Choroid plexus epithelial cell (primary cell): ENCODE measurements at places on chromosomes 2 and 18.
A peak's percentile ranks its signal among the peaks of the same experiment; 100 is the strongest.

GRCh38 chr2:79627237-79627636 lies 114.4 kb downstream of the CTNNA2 start:
- no peak for DNase-seq

GRCh38 chr18:5937121-5937520 lies 41.8 kb upstream of the TMEM200C start:
- DNase-seq, result no peak

DNA sequence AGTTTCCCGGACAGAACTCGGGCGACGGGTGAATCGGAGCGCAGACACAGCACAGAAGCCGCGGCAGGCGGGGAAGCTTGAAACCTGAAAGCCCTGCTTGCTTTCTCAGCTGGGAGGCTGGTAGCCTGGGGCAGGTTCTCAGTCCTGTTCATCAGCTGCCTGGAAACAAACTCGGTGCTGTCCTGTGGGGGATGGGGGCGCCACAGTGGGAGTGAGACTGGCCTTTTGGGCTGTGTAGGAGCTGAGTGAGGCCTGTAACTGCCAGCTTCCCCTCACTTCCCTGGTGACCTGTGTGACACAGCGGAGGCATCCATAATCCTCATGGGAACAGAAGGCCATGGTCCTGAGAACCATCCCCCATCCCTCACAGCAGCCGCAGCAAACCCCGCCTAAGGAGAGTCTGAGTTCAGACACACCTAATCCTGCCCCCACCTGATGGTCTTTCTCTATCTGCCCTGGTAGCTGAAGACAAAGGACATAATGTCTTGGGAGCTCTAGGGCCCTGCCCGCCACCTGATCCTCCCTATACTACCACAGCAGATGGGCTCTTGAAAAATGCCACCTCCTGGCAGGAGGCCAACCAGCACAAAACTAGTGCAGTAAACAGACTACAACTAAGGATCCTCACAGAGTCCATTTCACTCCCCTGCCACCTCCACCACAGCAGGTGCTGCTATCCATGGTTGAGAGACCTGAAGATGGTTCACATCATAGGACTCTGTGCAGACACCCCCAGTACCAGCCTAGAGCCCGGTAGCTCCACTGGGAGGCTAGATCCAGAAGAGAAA lies 52.7 kb upstream of the LDLRAD4 start:
- no peak for DNase-seq

GRCh38 chr2:97998431-97999005 lies 2.8 kb upstream of the TMEM131 start:
- DNase-seq, result no peak

- no peak for DNase-seq
Observed at GRCh38 chr2:236393581-236393980, 129.4 kb upstream of the ASB18 start.

DNA sequence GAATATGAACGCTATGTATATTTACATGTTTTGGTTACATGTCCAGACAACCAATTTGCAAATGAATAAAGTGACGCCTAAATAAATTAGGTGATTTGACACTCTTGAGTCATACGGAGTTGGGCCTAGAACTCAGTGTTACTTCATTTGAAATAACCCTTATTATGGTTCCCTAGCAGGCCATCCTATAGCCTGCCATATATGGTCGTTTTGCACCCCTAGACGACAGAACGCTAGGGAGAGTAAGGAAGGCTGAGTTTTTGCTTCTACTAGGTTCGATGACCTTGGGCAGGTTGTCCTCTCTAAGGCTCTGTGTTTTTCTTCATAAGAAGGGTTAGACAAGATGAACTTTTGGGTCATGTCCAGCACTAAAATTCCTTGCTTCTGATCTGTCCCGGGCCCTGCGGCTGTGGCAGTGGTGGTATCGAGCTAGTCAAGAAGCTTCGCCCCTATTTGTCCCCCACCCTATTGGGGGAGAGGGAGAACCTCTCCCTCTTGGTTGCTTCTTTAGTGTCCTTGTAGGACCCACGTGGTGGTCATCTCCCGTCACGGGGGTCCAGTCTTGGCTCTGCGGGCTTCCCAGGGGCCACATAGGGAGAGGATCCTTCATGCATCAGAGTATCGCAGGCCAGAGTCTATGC lies 574 bp upstream of the EML4 start:
- no peak for DNase-seq

- DNase-seq, result peak; percentile 81
Observed at GRCh38 chr2:180208841-180209240, 201.7 kb upstream of the CWC22 start.

DNA sequence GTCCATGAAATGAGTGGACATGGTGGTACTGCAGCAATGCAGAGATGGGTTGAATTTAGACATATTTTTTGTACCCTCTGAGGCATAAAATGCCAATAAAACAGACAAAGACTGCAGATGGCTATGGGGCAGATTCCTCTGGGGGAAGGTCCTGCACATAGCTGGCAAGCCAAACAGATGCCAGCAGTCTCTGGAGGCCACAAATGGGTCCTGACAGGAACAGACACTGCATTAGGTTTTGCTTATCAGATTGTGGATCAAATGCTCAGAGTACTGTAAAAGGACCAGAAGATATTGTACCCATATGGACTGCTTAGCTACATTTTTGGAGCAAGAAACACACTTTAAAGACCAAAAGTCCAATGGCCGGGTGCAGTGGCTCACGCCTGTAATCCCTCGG lies 40.9 kb upstream of the ORC2 start:
- DNase-seq, result no peak

- no peak for DNase-seq
Observed at GRCh38 chr18:28466204-28466603, 289.3 kb upstream of the CDH2 start.

GRCh38 chr2:200225951-200226350 lies 80.5 kb upstream of the SPATS2L start:
- DNase-seq, result peak; percentile 83

DNA sequence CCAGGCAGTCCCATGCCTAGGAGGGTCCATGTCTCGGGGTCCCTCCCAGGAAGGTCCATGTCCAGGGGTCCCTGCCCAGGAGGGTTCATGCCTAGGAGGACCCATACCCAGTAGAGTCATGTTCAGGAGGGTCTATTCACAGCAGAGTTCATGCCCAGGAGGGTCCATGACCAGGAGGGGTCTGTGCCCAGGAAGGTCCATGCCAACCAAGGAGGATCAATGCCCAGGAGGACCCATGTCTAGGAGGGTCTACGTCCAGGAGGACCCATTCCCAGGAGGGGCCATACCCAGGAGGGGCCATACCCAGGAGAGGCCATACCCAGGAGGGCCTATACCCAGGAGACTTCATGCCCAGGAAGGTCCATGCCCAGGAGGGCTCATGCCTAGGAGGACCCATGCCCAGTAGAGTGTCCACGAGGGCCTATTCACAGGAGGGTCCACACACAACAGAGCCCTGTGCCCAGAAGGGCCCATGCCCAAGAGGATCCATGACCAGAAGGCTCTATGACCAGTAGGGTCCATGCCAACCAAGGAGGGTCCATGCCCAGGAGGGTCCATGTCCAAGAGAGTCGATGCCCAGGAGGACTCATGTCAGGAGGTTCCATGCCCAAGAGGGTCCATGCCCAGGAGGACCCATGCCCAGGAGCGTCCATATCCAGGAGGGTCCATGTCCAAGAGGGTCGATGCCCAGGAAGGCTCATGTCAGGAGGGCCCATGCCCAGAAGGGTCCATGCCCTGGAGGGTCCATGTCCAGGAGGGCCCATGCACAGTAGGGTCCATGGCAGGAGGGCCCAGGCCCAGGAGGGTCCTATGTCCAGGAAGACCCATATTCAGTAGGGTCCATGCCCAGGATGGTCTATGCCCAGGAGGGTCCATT lies 10.1 kb downstream of the GPR35 start:
- no peak for DNase-seq

GRCh38 chr2:128310761-128311160 lies 7.9 kb downstream of the HS6ST1 start:
- DNase-seq, result no peak

- peak; percentile 47 for DNase-seq
Observed at GRCh38 chr2:68831686-68832232, 39.4 kb downstream of the BMP10 start.

DNA sequence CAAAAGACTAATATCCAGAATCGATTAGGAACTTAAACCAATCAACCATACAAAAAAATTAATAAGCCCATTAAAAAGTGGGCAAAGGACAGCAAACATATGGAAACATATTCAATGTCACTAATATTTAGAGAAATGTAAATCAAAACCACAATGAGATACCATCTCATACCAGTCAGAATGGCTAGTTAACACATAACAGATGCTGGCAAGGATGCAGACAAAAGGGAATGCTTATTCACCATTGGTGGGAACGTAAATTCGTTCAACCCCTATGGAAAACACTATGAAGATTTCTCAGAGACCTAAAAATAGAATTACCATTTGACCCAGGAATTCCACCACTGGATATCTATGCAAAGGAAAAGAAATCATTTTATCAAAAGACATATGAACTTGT lies 468.2 kb upstream of the ST6GAL2 start:
- no peak for DNase-seq

DNA sequence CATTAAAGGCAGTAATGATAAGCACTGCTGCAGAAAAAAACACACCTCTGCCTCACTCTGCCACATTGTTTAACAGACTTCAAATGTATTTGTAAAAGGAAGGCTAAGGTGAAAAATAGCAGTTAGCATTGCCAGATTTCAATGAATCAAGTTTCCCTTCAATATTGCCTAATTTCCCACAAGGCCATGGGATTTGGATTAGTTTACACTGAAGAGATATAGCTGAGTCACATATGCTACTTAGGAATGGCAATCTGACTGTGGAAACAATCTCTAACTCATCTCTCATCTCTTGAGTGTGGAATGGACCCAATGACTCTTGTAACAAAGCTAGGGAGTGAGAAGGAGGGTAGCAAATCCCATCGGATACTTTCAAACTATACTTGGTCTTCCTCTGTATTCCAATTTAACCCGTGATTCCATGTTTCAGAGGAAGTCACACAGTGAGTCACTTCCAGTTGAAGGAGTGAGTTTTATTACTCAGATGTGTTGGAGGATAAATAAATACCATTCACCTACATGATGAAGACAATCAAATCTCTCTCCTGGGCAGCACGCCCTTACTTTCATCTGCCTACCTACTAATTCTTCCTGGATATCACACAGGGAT lies 5.1 kb downstream of the B4GALT6 start:
- DNase-seq, result peak; percentile 80

GRCh38 chr18:79611040-79611681 lies 68.4 kb upstream of the CTDP1 start:
- DNase-seq, result peak; percentile 86

GRCh38 chr2:152456262-152456661 lies 121.3 kb downstream of the FMNL2 start:
- DNase-seq, result peak; percentile 58

DNA sequence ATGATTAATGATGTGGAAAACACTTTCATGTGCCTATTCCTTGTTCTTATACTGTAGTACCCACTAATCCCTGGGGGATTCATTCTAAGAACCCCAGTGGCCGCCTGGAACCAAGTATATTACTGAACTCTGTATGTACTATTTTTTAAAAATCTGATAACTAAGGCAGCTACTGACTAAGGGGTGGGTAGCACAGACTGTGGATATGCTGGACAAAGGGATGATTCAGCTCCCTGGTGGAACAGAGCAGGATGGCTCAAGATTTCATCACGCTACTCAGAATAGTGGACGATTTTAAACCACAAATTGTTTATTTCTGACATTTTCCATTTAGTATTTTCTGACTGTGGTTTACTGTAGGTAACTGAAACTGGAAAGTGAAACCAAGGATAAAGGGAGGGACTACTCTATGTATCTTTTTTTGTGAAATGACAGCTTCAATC lies 41.8 kb upstream of the CDC42EP3 start:
- DNase-seq, result peak; percentile 96
